ENCODE measurements at places on chromosomes 2 and 18.

DNA sequence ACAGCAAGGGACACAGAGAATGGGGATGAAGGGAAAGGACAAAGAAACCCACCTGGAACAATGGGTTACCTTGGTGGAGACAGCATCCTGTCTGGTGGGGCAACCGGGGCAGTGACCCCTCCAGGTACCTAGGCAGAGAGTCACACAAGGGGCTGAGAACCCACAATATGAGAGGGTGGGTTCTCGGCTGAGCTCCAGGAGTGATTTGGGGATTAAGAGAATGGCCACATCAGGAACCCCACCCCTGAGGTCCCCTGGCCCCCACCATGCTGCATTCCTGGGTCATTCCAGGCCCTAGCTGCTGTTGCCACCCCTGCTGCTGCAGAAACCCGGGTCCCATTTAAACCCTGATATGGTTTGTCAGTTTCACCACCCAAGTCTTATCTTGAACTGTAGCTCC is 172.3 kb downstream of the RTP5 start:
- DNase-seq: no peak

DNA sequence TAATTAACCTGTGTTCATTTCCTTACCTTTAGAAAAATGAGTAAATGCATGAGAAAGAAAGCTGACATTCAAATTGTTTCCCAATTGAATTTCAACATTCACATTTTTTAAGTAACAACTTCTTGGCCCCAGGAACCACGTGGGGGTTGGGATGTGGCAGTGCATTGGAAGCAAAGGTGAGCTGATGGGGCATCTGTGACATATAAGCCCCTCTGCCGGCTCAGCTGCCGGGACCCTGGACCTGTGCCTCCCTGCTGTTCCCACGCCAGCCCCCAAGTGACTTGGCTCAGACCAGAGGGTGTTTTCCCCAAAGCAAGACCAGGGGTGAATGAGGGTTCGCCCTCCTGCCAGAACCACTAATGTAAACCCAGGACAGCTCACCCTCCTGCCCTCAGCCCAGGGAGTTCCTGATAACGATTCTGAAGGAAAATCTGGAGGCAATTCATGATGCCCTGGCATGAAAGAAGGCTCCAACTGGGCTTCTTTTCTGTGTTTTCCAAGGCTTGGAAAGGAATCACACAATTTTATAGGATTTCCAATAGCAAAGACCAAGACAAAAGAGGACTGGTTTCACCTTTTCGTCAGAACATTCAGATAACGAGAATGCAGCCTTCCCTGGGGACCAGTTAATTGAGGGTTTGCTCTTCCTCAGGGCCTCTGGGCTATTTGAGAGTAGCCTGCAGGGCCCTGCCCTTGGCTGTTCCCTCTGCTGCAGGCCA is 193.2 kb upstream of the TWIST2 start:
- DNase-seq: no peak

GRCh38 chr2:226080334-226080733 is 680.8 kb downstream of the NYAP2 start:
- no peak for DNase-seq

GRCh38 chr2:201396595-201396994 is 39.5 kb upstream of the FLACC1 start:
- DNase-seq: no peak

- DNase-seq: peak; percentile 37
Measured at GRCh38 chr2:85648619-85649018, 19.4 kb downstream of the SFTPB start.

- DNase-seq: peak; percentile 69
Measured at GRCh38 chr2:94874277-94874997, 3.2 kb downstream of the TEKT4 start.

DNA sequence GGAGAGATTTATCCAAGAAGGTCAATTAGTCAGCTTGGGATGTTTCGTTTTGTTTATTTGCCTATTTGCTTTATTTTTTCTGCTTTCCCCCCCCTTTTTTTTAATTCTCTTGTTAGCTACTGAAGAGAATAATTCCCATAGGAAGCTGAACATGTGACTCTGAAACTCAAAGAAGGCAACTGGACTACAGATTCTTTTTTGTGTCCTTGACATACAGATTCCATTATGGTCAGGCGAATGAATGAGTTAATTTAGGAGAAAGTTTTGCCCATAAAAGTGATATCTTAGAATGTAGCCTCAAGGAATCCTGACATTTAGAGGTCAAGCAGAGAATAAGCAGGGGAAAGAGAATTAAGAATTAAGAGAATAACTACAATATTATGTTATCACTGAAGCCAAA is 514.2 kb upstream of the LINC00305 start:
- DNase-seq: no peak

DNA sequence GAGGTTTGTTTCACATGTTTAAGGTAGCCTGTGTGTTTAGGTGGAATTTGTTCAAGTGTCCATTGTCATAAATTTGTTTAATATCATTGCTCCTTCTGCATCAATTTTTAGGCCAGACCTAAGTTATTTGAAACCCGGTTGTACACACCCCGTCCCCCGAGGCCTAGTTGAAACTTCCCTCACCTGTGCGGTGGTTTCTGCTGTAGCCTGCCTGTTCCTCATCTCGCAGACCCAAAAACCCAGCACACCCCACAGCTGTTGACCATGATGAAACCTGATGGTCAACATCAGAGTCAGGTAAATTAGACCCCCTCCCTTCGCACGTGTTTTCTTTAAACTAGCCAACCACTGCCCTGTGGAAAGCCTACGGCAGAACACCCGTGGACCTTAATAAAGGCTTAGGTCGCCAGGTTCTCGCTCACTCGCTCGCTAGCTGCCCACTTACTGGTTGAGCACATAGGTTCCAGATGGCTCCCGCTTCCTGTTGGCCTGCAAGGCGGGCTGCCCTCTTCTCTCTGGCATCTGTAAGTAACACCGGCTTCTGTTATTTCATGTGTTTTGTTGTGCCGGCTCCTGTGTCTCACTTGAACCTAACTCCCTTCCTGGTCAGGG is 64.4 kb downstream of the EML6 start:
- DNase-seq: no peak

GRCh38 chr2:13052547-13052946 is 335.8 kb downstream of the TRIB2 start:
- DNase-seq: no peak

DNA sequence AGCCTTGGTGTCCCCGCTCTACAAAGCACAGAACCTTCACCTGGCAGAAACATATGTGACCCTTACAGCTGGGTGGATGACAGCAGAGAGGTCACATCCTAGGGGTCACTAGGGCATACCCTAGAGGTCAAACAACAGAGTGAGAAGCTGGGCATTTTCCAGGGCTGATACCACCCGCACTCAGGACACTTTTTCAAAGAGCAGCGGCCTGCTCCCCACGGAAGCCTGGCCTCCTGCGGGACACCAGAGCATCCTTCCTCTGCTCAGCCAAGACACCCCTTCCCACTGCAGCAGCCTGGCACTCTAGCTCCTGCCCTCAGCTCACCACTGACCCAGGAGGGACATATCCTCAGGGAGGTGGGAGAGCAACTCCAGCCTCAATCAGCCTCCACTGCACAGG is 86.0 kb downstream of the GALNT14 start:
- DNase-seq: no peak

DNA sequence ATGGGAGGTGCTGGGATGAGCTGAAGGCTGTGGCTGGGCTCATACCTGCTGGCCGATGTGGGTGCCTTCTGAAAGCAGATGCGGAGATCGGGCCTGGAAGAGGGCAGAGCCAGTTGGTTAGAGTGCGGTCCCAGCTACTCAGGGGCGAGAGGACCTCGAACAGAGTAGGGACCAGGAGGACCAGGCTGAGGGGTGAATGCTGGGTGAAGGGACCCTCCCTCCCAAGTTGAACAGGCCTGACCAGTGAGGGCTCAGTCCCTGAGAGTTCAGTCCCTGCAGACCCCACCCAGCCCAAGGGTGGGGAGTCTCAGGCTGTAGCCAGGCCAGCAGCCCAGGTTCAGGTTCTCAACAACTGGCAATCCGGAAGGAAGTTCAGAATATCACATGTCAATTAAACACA is 232.8 kb upstream of the HS6ST1 start:
- no peak for DNase-seq

GRCh38 chr2:122238006-122238559 is 482.6 kb downstream of the TSN start:
- DNase-seq: no peak

GRCh38 chr2:210762604-210763588 is 206.5 kb downstream of the CPS1 start:
- DNase-seq: no peak

GRCh38 chr2:18464913-18465312 is 95.5 kb downstream of the RDH14 start:
- no peak for DNase-seq

- peak; percentile 51 for DNase-seq
Measured at GRCh38 chr18:48412339-48412929, 3.3 kb upstream of the ZBTB7C start.

- no peak for DNase-seq
Measured at GRCh38 chr2:32516567-32516966, 111.3 kb upstream of the TTC27 start.

- DNase-seq: no peak
Measured at GRCh38 chr18:50706651-50707050, 113.2 kb downstream of the MRO start.

DNA sequence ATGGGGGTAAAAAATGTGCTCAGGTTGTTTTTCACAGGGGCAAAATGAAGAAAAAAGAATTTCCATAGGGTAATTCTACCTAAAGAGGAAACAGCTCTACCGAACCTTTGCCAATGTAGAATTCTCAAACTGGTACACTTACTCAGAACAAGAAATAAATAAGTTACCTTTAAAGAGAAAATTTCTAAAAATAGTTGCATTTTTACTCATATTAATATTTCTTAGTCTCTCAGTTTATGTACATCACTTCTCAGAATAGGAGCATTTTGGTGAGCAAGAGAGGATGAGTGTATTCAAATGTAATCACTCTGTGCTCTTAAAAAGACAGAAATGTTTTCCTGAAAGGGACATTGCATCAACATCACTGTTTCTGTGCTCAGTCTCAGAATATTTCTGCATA is 574.7 kb upstream of the SLC8A1 start:
- peak; percentile 0 for DNase-seq

GRCh38 chr2:44097322-44097907 is 71.3 kb upstream of the PPM1B start:
- DNase-seq: no peak

- no peak for DNase-seq
Measured at GRCh38 chr2:44040365-44040764, 44.6 kb upstream of the LRPPRC start.

GRCh38 chr2:235658351-235659174 is 164.7 kb downstream of the AGAP1 start:
- DNase-seq: no peak

- no peak for DNase-seq
Measured at GRCh38 chr2:142426064-142426463, 295.2 kb upstream of the LRP1B start.

DNA sequence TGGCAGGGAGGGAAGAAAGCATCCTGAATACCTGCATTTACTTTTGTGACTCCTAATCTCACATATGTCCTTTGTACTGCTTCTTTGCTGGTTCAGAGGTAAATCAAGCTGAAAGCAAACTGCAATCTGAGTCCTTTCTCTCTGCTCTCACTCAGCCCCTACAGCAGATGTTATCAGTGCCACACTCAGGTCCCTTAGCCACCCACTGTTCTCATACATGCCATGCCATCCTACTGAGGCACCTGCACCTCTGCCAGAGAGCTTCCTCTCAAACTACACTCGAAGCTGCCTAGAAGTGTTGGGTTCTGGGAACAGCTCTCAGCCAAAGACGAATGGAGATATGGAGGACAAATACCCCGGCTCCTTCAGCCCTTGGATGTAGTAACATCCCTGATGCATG is 244.5 kb downstream of the TXNL1 start:
- no peak for DNase-seq

DNA sequence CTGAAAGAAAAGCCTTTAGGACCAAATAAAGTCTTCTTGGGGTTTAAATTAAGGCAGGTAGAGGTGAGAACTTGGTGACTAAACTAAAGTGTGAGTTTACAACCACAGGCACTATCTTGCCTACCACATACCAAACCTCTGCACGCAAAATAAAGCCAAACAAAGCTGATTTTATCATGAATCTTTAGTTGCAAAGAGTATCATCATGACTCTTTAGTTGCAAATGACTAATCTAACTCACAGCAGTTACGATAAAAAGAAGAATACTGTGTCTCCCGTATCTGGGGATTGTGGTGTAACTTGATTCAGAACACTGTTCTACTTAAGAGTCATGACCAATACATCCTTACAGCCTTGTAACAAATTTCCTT is 11.2 kb downstream of the CFAP210 start:
- DNase-seq: peak; percentile 93

GRCh38 chr2:1591978-1592907 is 152.1 kb downstream of the PXDN start:
- no peak for DNase-seq

GRCh38 chr2:179344280-179344964 is 79.8 kb upstream of the SESTD1 start:
- no peak for DNase-seq

- no peak for DNase-seq
Measured at GRCh38 chr2:150153646-150154307, 333.7 kb downstream of the RND3 start.

- peak; percentile 35 for DNase-seq
Measured at GRCh38 chr2:239882331-239882732, 142.8 kb downstream of the NDUFA10 start.

Measured in activated CD4-positive, alpha-beta T cell treated with anti-CD3 and anti-CD28 coated beads, Interleukin-2, amount 50 U/mL, for 16 hours (primary cell).